ENCODE measurements at places on chromosomes 2 and 18.
A peak's percentile ranks its signal among the peaks of the same experiment; 100 is the strongest.

- DNase-seq, result no peak
These were observed 49.4 kb upstream of the ACTR3 start for GRCh38 chr2:113840518-113840917.

DNA sequence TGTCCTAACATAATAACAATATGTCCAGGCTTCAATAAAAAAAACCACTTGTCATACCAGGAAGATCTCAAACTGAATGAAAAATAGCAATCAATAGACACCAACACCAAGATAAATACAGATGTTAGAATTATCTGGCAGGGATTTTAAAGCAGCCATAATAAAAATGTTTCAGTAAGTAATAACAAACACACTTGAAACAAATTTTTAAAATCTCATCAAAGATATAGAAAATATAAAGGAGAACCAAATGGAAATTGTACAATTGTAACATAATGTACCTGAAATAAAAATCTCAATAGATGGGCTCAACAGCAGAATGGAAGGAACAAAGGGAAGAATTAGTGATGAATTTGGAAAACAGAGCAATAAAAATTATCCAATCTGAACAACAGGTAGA, 128.1 kb downstream of the LYPD6 start:
- no peak for DNase-seq

GRCh38 chr2:140797718-140798117, 1333.1 kb downstream of the LRP1B start:
- DNase-seq, result no peak

- no peak for DNase-seq
These were observed 173.4 kb upstream of the CWC22 start for GRCh38 chr2:180180511-180180910.

GRCh38 chr2:805664-806063, 128.5 kb upstream of the TMEM18 start:
- DNase-seq, result no peak

- DNase-seq, result no peak
These were observed 49.4 kb downstream of the IMPA2 start for GRCh38 chr18:12030670-12031069.

DNA sequence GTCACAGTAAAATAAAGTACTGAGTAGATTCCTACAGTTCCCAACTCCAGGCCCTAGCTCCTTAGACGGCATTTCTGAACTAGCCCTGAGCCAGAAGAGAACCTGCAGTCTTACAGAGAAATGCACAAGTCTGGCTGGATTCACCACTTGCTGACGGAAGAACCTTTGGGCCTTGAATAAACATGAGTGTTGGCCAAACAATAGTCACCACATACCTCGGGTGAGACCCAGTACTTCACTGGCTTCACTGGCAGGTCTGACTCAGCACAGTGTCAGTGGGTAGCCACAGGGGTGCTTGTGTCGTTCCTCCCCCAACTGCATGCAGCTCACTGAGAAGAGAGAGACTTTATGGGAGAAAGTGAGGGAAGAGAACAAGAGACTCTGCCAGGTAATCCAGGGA, 88.9 kb downstream of the TMEM185B start:
- no peak for DNase-seq

DNA sequence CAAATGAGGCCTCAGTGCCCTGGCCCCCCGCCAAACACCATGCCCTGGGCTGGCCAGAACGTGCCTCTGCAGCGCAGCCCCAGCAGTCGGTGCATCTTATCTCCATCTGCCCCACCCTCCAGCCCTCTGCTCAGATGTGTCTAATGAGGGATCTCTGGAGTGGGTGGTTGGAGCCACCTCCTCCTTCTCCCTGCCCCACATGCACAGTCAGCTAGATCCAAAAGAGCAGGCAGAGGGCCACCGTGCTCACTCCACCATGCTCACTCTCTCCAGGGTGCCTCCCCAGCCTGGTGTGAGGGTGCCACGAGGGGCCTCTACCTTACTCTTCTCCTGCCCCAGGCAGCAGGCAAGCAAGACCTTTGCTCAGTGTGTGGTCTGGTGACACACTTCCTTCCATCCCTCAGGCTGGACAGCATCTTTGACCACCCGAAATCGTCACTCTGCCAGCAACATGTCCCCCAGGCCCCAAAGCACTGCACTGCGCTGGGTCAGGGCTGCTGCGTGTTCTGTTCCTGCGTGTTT, 266.1 kb upstream of the HDAC4 start:
- no peak for DNase-seq

DNA sequence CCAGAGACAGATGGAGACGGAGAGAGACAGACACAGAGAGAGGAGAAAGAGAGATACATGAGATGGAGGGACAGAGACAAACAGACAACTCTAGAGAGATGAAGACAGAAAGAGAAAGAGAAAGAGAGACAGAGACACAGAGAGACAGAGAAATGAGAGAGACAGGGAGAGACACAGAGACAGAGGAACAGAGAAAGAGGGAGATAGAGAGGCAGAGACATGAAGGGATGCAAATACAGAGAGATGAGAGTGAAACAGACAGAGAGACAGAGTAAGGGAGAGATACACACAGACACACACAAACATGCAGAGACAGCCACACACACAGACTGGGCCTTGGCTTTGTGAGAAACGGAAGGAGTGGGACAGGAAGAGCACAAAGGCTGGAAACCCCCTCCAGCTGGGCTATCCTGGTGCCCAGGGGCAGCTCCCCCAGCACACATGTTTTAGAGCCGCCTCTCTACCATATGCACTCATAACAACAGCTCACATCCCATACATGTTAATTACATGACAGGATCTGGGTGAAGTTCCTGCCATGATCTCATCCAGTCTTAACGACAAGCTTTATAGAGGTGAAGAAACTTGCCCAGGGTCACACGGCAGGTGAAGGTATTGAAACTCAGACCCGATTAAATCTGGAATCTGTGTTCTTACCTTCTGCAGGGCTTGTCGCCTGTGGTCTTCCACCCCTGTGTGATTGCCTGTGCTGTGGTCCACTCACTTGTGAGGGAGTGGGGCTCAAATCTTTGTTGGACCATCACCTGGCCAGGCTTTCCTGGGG, 32.4 kb downstream of the IL18R1 start:
- DNase-seq, result no peak

GRCh38 chr2:144331674-144332355, 188.1 kb downstream of the ZEB2 start:
- DNase-seq, result no peak

GRCh38 chr2:218781691-218782527, at the start of gene CYP27A1:
Gene CYP27A1, plus strand, starts transcription at chr2:218782147. Its CDS starts 36 bp downstream, at chr2:218782183.
- DNase-seq, result peak; percentile 23

- DNase-seq, result no peak
These were observed 266.8 kb downstream of the ALPK2 start for GRCh38 chr18:58362027-58362575.

- no peak for DNase-seq
These were observed 1.3 kb downstream of the NETO1 start for GRCh38 chr18:72866442-72866900.

DNA sequence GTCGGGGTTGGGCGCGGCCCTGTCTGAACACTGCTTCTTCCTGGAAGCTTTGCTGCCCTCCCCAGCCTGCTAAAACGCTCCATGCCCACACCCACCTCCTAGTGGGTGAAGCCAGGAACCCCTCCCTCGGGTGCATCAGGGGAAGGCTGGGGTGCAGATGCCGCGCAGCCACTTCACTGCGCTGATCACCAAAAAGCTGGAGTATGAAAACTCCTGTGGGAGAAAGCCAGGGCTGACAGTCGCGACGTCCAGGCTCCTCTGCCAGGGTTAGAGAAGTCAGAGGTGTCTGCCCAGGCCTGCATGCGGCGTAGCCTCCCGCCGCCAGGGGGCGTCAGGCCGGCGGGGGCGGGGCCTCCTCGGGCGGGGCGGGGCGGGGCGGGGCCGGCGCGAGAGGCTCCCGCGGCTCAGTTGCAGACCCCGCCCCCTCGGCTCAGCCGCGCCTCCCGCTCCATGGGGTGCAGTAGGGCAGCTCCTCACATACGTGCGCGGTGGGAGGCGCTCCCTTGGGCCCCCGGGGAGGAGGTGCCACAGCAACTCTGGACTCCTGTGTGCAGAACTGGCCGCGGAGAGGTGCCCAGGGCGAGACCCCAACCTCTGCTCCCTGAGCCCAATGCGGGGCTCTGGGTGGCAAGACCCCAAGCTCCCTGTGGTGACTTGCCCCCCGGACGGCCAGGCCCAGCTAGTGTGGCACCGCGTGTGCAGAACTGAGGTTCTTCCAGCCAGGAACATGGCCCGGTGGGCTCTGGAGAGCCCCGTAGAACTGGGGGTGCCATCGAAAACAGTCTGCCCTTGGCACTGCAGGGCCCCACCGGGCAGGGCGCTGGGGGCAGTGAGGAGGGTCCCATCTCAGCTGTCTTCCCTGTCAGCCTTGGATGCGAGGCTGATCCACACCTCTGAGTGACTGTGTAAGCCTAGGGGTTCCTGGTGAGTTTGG, 1.8 kb upstream of the RNPEPL1 start:
- peak; percentile 77 for DNase-seq

GRCh38 chr2:217279140-217279539, 419.3 kb upstream of the TNP1 start:
- DNase-seq, result no peak

- no peak for DNase-seq
These were observed 42.1 kb downstream of the FARSB start for GRCh38 chr2:222613715-222614331.

DNA sequence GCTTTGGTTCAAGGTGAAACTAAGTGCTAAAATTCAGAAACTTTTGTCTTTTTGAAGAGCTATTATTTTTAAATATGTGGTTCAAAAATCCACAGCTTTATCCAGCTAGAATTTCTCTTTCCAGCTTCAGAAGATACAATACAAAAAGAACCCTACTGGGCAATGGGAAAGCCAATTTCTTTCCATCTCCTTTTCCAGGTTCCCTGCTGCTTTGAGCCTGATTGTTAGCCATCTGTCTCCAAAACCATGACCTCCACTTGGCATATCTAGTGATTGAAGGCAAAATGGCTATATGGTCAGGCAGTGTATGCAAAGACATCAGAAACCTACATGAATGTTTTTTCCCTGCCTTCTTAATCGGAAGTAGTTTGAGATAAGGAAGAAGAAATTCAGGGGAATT, 134.1 kb downstream of the KCNH7 start:
- DNase-seq, result no peak

DNA sequence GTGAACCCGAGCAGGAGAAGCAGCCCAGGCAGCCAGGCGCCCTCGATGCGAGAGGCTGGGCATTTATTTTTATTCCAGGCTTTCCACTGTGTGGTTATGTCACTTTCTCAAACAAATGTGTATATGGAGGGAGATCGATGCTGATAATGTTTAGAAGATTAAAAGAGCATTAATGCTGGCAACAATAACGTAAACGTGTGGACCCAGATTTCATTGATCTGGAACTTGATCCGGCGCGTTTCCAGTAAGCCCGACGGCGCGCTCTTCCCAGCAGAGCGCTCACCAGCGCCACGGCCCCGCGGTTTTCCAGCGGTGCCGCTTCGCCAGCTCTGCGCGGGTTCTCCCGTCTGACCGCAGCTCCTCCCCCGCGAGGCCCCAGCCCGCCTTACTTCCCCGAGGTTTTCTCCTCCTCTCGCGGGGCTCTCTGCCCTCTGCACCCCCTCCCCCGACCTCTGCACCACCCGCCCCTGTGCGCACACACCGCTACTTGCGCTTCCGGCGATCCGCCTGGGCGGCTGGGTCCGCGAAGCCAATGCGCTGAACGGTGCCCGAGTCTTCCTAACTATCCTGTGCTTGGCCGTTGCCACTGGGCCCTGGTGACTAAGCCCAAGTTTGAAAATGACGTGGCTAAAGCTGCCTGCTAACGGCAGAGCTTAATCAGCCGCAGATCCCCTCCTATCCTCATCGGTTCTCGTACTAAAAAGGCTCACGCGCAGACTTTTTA, 6.1 kb downstream of the ONECUT2 start:
- DNase-seq, result no peak

DNA sequence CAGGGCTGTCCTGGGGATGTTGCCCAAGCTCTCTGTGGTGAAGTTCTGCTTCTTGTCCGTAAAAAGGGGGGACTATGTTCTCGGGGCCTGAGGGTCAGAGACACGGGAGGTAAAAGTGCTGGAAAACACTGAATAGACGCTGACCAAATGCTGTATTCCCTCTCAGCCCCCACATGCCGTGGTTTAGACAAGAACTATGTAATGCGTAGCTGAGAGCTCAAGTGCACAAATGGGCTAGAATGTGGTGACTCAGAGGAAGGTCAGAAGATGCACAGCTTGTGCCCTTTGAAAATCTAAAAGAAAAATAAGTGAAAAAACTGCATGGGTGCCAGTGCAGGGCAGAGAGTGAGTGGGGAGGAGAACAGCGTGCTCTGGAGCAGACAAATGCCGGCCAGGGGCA, 80.3 kb upstream of the MAP4K4 start:
- DNase-seq, result no peak

DNA sequence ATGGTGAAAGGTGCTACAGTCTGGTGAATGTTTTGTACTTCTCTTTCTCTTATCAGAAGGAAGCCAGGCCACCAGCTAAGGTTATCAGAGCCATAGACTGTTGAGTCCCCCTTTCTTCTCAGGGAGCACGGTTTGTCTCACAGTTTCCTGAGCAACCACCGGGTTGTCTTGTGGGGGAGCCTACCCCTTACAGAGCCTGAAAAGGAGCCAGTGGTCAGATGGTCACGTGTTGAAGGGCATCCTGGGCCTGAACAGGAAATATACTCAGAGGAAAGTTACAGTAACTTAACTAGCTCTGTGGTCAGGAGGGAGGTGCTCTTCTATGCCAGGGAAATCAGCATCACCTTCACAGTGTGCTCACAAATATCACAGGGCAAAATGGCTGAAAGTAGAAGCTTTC, 11.6 kb downstream of the CD28 start:
- no peak for DNase-seq

- DNase-seq, result no peak
These were observed 120.9 kb upstream of the ITGB6 start for GRCh38 chr2:160321006-160321405.

DNA sequence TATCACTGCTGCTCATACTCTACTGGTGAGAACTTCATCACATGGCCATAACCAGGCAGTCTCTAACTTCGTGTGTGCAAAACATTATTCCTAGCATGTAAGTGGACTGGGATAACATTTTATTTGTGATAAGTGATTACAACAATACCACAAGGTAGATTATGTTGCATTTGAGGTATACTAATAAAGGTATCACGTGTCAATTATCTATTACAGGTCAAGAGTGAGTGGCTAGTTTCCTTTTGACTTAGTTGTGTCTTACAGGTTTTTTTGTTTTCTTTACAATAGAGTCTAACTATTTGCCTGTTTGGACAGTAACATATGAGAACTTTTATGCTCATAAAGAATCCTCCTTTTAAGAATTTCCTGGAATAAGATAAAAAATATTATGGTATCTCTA, 67.2 kb upstream of the DSC1 start:
- DNase-seq, result no peak

DNA sequence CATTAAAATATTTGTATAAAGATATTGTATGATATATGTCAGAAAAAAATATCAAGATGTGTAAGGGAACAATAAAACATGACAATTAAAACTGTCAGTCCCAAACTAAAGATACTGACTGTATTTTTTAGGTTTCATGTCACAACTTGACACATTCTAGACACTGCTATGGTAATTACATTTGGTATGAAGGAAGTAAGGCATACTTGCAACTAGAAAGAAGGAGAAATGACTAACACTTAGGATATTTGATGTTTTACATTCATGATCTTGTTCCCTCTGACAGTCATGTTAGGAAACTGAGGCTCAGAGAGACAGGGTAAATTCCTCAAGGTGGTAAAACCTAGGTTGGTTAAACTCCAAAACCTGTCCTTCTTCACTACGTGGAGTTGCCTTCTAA, 68.3 kb downstream of the TMEFF2 start:
- no peak for DNase-seq

Data from mesothelial cell of epicardium (in vitro differentiated cells).